ENCODE measurements at places on chromosomes 2 and 18.

DNA sequence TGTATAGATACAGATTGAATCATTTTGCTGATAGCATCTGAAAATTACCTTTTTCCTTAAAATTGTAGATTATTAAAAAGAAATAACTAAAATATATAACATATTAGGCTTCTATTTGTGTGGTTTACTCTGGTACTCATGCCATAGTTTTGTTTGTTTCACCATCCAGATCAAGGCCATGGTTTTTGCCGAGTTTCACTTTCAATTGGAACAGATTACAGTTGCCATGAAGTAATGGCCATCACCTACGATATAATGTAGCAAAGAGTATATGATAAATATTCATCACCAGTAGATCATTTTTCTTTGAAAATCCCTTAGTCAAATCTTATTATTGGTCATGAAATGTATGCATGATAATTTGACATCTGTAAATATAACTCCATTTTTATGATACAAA lies 11.9 kb upstream of the DNAH7 start:
- DNase-seq, result no peak

- no peak for DNase-seq
Measured at GRCh38 chr2:43001055-43001378, 208.6 kb upstream of the HAAO start.

GRCh38 chr2:144217853-144218633 lies 301.9 kb downstream of the ZEB2 start:
- DNase-seq, result no peak

DNA sequence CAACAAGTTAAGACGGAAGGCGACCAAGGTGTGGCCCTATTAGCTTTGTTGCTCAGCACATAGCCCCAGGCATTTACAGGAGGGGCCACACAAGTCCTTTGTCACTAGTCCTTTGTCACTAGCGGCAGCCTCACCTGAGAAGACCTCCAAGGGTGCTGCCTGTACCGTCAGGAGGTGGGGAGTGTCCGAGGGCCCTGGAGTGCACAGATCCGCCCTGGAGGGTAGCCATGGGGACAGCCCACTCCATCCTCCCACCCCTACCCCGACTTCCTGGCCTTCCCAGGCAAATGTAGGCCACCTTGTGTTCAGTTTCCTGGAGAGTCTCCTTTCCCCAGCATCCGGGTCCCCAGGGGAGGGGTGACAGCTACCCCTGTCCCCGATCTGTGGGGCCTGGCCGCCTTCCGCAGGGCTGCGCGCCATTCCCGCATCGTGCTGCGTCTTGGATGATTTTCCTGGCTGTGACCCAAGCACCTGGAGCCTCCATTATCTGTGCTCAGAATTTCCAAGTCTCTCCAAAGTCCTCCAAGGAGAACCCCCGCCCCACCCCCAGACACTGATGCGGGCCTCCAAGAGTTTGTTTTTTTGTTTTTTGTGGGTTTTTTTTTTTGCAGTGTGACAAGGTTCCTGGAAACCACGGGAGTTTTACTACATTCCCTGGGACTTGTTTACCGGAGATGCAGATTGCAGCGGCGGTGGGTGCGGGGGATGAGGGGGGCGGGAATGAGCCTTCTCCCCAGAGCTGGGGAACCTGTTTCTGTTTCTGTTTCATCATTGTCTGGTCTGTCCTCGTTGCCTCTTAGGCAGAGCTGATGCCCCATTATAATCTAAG lies 28.6 kb downstream of the TEX44 start:
- DNase-seq, result no peak

DNA sequence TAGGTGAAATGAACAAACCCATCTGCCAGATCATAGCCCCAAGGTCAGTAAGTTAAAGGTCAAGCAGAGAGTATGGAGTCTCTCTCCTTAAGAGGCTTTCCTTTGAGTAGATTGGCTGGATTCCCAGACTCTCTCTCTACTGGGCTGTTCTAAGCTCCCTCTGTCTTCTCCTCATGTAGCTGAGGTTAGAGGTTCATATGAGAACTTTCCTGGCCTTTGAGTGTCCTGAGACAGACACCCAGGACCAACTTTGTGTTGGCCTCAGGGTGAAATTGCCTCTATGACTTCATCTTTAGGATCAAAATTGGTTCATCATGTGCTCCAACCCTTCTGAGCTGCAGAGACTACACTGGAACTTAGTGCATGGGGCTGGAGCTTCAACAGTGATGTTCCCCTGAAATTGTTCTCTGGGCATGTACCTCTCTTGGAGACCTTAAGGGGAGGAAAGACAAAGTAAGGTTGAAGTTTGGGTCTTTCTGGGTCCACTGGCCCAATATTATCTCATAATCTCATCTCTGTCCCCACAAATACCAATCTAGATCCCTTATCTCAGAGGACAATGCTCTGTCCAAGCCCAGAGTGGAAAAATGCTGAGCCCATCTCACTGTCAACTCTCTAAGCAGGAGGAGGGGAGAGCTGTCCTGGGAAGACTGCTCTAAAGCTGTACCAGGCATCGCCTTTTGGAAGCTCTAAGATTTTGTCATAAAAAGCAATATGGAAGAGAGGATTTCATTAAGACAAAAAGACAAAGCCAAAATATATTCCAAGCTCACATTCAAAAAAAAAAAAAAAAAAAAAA lies 177.3 kb upstream of the ARL4C start:
- DNase-seq, result no peak

DNA sequence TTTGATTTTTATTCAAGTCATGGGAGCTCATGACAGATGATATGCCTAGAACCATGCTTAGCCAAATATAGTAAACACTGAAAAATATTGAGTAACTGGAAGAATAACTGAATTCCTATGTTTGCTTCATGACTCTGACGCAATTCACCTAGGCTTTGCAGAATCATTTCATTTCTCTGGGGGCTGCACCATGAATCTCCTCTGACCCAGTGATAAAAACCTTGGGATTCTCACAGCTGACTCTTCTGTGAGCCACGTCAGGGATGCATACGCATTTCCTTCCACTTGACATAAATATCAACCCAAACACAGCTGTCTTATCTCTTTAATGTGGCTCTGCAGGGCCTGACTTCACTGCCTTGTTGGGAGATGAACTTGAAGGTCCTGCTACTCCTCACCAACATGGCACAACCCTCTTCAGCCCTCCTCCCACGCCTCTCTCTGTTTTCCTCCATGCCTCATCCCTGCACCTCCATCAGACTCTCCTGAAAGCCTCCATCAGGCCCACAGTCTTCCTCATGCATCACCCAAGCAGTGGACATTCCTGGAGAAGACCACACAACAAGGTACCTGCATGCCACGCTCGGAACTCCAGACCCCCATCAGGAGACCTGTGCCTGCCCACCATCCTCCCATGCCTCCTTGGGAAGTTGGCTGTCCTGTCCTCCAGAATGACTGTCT lies 29.8 kb downstream of the COL6A3 start:
- DNase-seq, result no peak

DNA sequence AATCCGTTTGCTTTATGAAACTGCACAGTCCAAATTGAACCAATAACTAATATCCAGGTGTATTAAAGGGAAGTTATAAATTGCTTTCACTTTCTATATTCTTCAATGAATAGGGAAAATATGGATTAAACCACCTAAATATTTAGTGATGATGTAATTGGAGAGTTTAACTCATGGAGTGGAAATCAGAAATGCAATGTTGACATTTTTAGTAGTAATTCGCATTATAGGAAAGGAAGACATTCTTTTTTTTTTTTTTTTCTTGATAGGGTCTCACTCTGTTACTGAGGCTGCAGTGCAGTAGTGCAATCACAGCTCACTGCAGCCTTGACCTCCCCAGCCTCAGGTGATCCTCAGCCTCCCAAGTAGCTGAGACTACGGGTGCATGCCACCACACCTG lies 321.9 kb downstream of the RNF144A start:
- no peak for DNase-seq

DNA sequence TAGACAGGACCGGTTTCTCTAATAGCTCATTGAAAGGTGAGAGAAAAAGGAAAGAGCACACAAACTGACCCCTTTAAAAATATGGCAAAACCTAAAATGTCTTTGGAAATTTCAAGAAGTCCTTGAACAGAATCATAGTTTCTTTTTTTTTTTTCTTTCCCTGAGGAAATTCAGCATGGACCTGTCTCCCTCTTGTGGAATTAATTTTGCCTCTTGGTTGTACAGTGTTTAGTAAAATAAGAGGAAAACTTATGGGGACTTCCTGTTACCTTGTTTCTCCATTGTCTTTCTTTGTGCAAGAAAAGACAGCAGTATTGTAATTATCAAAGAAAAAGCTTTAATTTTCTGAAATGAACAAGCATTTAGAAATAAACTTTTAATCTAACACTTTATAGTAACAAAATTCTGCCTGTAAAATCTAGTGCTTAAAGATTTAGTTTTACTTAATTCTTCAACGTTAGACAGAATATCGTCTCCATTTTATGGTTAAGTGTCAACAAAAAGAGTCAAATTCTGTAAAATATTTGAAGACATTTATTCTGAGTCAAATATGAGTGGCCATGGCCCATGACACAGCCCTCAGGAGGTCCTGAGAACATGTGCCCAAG lies 176.3 kb upstream of the NABP1 start:
- DNase-seq, result no peak

- DNase-seq, result no peak
Measured at GRCh38 chr2:127403460-127403859, 14.8 kb upstream of the PROC start.

- DNase-seq, result no peak
Measured at GRCh38 chr18:54774981-54775665, 53.2 kb upstream of the RAB27B start.

GRCh38 chr2:48250943-48251342 lies 279.0 kb upstream of the STON1 start:
- DNase-seq, result no peak

DNA sequence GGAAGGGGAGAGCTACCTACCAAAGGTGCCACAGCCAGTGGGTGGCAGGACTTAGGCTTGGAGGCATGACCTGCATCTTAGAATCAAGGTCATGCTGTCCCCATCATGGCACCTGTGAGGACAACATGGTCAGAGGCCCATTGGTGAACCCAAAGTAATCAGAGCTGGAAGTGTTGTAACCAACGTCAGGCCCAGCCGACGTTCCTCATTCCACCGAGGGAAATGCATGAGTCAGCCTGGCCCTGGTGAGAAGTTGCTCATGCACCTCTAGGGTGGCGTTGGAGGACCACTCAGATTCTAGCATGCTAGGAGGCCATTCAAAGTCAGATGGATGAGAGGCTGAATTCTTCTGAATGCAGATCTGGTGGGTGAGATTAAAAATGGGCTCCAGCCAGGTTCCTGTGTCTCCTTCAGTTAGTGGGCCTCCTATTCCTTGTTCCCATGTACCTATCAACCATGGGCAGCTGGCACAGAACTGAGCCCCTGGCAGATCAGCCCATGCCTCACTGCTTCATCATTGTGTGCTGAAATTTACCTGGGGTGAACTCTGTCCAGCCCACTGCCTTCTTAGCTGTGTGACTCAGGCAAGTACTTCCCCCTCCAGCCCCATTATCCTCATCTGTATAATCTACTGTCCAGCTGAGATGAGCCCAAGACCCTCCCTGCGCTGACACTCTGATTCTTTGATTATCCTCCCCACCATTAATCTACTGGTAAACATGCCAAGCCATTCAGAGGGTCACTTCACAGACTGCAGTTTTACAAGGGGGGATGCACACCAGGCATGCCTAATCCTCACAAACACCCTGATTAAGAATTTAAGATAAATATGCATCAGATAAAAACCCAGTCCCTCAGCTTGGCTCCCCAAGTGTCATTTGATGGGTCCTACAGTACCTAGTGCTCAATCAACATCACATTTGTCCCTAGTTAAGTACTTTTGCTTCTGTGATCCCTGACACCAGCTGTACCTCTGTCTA lies 14.0 kb downstream of the SLC14A2 start:
- no peak for DNase-seq

DNA sequence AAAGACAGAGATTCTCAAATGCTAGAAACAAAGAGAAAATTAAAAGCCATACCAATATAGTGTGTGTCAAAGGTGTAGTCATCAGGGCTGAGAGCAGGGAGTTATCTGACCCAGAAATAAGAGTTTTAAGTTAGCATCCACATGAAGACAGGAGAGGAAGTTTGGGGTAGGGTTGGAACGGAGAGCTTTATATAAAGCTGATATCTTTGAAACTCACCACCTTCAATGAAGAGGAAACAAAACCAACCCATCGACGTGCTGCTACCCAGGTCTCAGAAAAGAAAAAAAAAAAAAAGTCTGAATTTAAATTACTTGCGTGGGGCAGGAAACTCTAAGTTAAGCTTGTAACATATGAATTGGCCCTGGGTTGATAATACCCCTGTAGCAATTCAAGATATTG lies 42.4 kb downstream of the ARL4C start:
- DNase-seq, result no peak

GRCh38 chr2:94861308-94862152 lies 9.7 kb upstream of the TEKT4 start:
- DNase-seq, result no peak

DNA sequence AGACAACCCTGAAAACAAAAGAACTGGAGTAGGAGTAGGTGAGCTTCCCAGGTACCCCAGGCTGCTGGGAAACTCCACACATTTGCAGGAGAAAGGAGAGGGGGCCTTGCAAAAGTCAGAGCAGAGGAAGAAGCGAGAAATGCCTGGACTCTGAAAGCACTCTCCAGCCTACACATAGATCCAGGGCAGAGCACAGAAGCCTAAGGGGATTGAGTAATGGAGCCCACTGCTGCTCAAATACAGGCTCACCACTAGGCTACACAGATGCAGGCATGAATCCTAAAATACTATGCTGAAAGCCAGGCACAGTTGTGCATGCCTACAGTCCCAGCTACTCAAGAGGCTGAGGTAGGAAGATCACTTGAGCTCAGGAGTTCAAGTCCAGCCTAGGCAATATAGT lies 33.4 kb downstream of the OSBPL1A start:
- no peak for DNase-seq

DNA sequence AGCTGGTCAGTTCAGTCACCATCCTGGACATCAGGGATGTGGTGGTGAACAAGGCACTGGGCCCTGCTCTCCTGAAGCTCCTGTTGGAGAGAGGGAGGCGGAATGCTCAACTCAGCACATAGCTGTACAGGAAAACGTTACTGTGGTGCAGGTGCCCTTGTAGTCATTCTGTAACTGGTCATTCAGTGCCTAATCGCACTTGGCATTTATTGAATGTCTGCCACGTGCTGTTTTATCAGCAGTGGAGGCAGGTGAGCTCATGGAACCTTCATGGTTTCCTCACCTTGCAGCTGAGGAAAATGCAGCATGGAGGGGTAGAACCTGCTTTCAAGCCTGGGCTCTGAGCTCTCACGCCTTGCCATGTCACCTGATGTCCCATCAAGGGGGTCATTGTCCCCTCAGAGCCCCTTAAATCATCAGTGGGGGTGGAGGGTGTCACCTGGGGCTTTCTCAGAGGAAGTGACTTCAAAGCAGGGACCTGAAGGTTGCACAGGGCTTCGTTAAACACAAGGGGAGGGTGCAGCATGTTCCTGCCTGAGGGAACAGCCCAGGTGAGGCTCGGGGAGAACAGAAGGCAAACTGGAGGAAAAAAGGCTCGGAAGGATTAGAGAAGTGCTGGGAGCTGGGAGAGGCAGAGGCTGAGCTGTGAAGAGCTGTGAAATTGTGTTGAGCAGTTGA lies 56.0 kb upstream of the RPL31 start:
- DNase-seq, result no peak

GRCh38 chr2:229882583-229882982 lies 39.2 kb downstream of the TRIP12 start:
- DNase-seq, result no peak

Measured in GOT3 (cell line).